Right lobe of liver (tissue), 6 donors: ENCODE measurements at places on chromosomes 3 and 15.

GRCh38 chr15:59444081-59444835, 6.3 kb downstream of the FAM81A start:
- H3K4me3 ChIP-seq: no peak overlapping the region
- DNase-seq: no peak
- H3K27me3 ChIP-seq: no peaks in the 10 kb centered on the region
- no peak overlapping the region for H3K27ac ChIP-seq
- H3K36me3 ChIP-seq: no peaks in the 10 kb centered on the region

DNA sequence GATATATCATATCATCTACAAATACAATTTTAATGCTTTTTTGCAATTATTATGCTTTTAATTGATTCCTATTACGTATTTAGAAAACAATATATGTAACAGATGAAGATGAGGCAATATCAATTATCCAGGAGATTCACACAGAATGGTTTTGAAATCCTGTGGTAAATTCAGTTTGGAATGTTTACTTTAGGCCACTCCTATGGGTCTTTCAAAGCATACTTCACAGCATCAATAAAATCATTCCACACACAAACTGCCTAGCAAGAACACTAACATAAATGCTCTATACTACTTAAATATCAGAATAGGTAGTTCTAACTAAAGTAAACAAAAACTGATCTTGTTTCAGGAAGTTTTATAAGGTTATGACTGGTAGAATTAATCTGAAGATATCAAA, 90.5 kb downstream of the FAM227B start:
- H3K27ac ChIP-seq: no peak overlapping the region
- no peaks in the 10 kb centered on the region for H3K4me1 ChIP-seq
- H3K27me3 ChIP-seq: no peaks in the 10 kb centered on the region
- no peak for DNase-seq

- no peaks in the 10 kb centered on the region for H3K4me1 ChIP-seq
- no peaks in the 10 kb centered on the region for H3K36me3 ChIP-seq
- H3K4me3 ChIP-seq: no peak overlapping the region
- no peak for DNase-seq
Measured at GRCh38 chr15:101161656-101162055, 90.2 kb downstream of the CHSY1 start.

DNA sequence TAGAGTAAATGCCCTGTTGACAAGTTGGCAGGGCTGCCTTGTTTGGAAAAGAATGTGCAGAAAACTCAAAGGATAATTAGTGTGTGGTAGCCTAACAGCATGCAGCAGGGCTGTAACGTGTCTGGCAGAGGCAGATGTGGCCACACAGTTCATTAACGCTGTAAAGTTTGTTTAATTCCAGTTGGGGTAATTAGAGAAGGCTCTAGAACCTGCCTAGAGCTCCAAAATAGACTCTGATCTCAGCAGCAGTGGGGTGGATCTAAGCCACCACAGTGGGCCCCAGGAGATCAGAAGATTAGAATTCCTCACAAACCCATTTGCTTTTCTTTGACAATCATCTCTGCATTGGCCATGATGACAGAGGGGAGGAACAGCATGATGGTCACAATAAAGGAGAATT, 65.1 kb upstream of the LEKR1 start:
- no peak overlapping the region for H3K27ac ChIP-seq
- no peaks in the 10 kb centered on the region for H3K36me3 ChIP-seq
- no peaks in the 10 kb centered on the region for H3K27me3 ChIP-seq
- DNase-seq: no peak
- no peaks in the 10 kb centered on the region for H3K4me1 ChIP-seq
- H3K4me3 ChIP-seq: no peak overlapping the region

DNA sequence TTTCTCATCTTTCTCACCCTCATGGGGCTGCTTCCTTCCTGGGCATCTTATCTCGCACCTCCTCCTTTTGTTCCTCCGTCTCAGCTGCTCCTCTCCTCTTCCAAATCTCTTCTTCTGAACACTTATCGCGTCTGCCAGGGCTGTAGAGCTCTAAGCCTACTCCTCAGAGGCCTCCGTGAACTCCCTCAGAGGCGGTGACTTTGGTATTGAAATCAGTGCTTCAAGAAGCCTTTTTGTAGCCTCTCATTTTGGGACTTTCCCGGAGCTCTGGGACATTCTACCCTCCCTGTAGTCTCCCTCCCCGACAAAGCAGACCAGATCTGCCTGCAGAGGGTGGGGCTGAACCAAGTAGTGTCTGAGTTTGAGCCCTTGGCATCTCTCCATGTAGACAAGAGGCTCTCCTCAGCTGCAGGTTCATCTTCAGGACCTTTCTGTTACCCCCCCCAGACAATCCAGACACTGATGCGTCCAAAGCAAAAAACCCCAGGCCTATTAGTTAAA, 17.5 kb upstream of the CPNE9 start:
- H3K4me3 ChIP-seq: no peak overlapping the region
- H3K27ac ChIP-seq: no peak overlapping the region
- H3K4me1 ChIP-seq: no peaks in the 10 kb centered on the region

GRCh38 chr3:37925157-37925556, 63.5 kb downstream of the CTDSPL start:
- H3K27me3 ChIP-seq: no peaks in the 10 kb centered on the region
- H3K36me3 ChIP-seq: no peaks in the 10 kb centered on the region
- H3K4me3 ChIP-seq: no peak overlapping the region
- no peak overlapping the region for H3K27ac ChIP-seq
- peaks cover 33% of the 10 kb centered on the region for H3K4me1 ChIP-seq

DNA sequence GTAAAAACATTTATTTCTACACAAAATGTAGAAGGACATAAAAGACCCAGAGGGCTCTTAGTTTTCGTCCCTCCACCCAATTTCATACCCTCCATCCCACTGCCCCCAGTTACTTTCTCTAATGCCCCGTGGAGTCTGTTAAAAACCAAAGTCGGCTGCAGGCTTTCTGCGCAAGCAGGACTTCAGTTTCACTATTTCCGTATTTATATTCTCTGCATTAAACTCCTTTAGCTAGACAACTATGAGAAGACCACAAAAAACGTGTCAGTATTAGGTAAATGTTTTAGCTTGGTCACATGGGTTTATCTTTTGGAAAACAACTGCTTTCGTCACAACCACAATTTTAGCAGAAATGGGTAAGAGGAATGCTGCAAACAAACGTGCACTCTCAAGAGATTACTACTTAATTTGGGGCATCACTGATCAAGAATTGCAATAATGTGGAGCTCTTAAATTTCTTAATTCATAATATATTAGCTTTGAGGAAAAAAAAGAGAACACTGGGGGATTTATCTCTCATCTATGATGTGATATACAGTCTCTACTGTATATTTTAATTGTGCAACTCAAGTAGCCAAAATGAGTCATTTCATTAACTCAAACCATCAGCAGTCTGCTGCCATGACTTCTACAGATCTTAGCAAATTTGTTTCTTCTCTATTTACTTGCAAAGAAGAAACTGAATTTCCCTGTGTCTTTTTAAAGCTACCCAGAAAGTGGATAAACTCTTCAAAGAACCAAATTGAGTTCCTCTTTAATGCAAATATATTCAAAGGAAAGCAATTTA, 740 bp upstream of the NSMCE3 start:
- DNase-seq: no peak
- peak overlapping the region; percentile 84 for H3K4me3 ChIP-seq
- H3K27me3 ChIP-seq: no peaks in the 10 kb centered on the region
- H3K27ac ChIP-seq: peak overlapping the region; percentile 77
- no peaks in the 10 kb centered on the region for H3K36me3 ChIP-seq
- H3K4me1 ChIP-seq: no peaks in the 10 kb centered on the region
